ENCODE measurements at places on chromosomes 5 and 9.

- no peak for DNase-seq
Measured at GRCh38 chr5:119284031-119284430, 71.8 kb upstream of the TNFAIP8 start.

GRCh38 chr5:6713274-6714225 is at the start of gene TENT4A:
TSS of gene TENT4A (plus strand) at chr5:6713432. CDS start at chr5:6713984, 552 bp downstream.
- no peak for DNase-seq

DNA sequence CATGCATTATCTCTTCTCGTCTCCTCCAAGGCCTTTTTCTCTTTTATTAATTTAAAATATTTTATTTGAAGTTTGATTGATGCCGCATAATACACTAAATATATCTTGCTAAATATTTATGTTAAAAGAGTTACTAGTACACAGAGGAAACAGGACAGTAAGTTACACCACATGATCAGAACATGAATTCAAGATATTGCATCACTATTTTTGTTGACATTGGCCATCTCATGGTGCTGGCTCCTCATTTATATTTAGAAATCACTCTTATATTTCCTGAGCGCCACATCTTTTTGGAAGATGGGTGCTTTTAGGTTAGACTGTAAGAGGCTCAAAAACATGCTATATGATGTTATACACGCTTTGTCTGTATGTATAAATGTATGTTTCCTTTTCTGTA is 23.0 kb downstream of the SPEF2 start:
- DNase-seq: no peak

- DNase-seq: no peak
Measured at GRCh38 chr5:24854850-24855249, 210.1 kb upstream of the CDH10 start.

DNA sequence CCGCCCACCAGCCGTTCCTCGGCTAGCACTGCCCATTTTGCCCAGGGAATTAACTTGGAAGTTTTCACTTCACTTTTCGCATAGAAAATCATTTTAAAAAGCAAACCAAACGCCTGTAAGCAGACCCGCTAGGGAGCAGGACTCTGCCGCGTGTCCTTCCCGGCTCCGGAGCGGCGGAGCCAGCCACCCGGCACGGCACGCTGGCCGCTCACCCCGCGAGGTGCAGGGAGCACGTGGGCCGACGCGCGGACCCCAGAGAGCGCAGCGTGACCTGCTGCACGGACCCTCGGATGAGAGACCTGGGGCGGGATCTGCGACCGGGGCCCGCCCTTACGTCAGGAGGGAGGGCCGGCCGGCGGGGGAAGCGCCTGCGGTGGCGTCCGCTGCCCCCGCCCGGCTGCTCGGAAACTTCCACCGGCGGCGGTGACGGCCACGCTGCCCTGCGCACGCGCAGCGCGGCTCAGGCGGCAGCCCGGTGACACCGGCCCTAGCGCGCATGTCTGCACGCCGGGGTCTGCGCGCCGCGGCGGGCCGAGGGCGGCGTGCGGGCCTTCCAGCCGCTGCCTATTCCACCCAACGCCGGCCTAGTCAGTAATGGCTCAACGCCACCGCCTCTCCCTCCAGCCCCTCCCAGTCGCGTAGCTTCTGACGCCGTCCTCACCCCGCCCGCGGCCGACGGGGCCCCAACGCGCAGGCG is 507 bp upstream of the TENT4A start:
- peak; percentile 95 for DNase-seq

Measured in HFFc6 (cell line).